ENCODE measurements at places on chromosomes 16 and 17. TPM values are rescaled to one million over a fixed set of nuclear protein-coding genes. Genes with fewer than 3 reads are reported as not detected.
A peak's percentile ranks its signal among the peaks of the same experiment; 100 is the strongest.

GRCh38 chr17:32458371-32458770 is 14.1 kb downstream of the PSMD11 start:
- H3K4me3 ChIP-seq: no peak overlapping the region
- H3K27me3 ChIP-seq: no peaks in the 10 kb centered on the region
- no peak overlapping the region for H3K27ac ChIP-seq
- no peaks in the 10 kb centered on the region for H3K4me1 ChIP-seq
- peaks cover 61% of the 10 kb centered on the region for H3K36me3 ChIP-seq

- H3K4me3 ChIP-seq: no peak overlapping the region
- H3K4me1 ChIP-seq: no peaks in the 10 kb centered on the region
- no peaks in the 10 kb centered on the region for H3K36me3 ChIP-seq
- no peaks in the 10 kb centered on the region for H3K27me3 ChIP-seq
Observed at GRCh38 chr16:73015612-73016487, 32.1 kb downstream of the ZFHX3 start.

DNA sequence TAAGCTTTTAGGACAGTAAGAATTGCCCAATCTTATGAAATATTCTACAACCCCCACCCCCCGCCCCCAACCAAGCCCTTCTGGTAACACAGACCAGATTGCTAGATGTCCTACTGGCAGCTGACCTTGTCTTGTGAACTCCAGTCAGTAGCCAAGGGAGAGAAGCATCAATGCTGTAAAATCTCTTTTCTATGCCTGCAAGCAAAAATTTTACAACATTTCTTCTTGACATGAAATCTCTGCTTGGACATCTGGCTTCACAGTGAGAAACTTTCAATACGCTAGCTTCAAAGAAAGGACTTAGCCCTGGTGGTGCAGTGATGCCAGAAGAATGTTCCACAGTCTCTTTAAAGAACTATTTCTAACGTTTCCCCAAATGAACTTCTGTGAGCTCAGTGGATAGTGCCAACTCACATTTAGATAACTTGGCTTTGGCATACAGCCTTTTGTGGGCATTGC is 169.3 kb upstream of the AXIN2 start:
- no peak for DNase-seq
- H3K4me3 ChIP-seq: no peak overlapping the region
- H3K36me3 ChIP-seq: no peaks in the 10 kb centered on the region
- no peak overlapping the region for H3K27ac ChIP-seq

- H3K27ac ChIP-seq: no peak overlapping the region
- peaks cover 20% of the 10 kb centered on the region for H3K4me1 ChIP-seq
- H3K4me3 ChIP-seq: no peak overlapping the region
- H3K27me3 ChIP-seq: no peaks in the 10 kb centered on the region
Observed at GRCh38 chr17:50475362-50475761, 3.3 kb upstream of the RSAD1 start.

GRCh38 chr16:361872-362701 is 8.3 kb downstream of the MRPL28 start:
- peaks cover 2% of the 10 kb centered on the region for H3K36me3 ChIP-seq
- H3K4me3 ChIP-seq: no peak overlapping the region
- peak; percentile 71 for DNase-seq
- H3K27me3 ChIP-seq: no peaks in the 10 kb centered on the region
- no peak overlapping the region for H3K27ac ChIP-seq

DNA sequence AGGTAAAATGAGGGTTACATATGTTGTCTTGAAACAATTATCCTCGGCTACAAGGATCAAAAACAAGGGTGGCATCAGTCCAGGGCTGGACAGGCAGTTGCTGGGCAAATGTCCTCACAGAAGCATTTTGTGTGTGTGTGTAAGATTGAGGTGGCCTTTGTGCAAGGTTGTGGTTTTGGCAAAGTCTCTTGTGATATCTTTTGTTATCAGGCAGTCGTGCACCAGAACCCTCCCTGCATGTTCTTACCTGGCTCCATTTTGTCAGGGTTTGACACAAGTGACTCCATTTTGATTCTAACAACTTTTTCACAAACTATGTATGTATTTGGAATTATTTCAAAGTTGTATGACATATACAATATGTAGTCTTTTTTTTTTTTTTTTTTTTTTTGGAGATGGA is 20.0 kb downstream of the CHAD start:
- DNase-seq: no peak
- H3K27me3 ChIP-seq: no peaks in the 10 kb centered on the region
- no peak overlapping the region for H3K27ac ChIP-seq

GRCh38 chr17:79606487-79607281 is 4.2 kb downstream of the RBFOX3 start:
- no peaks in the 10 kb centered on the region for H3K36me3 ChIP-seq
- H3K27me3 ChIP-seq: peaks cover 6% of the 10 kb centered on the region
- no peak overlapping the region for H3K27ac ChIP-seq
- DNase-seq: no peak
- no peaks in the 10 kb centered on the region for H3K4me1 ChIP-seq

DNA sequence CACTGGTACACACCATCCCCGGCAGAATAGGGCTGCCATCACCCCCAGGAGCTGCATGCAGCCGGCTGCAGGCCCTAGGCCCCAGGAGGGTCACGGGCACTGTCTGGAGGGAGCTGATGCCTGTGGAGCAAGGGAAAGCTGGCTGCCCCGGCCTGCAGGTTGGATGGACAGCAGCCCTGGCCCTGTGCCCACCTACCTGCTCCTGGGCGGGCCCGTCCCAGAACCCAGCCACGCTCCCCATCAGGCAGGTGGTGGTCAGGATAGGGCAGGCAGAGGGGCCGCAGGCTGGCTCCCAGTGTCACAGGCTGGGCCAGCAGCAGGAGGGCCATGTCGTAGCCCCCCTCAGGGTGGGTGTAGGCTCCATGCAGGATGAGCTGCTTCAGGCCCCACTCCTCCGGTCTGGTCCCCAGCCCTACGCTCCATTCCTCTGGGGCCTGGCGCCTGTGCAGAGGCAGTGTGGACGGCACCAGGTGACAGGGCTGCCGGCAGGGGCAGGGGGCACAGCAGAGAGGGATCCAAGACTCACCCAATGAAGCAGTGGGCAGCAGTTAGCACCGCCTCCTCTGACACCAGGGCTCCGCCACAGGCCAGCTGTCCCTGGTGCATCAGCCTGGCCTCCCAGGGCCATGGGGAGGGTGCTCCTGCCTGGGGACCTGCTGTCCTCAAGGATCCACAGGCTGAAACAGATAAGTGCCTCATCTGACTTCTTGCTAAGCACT is 4.0 kb downstream of the PRSS53 start:
- no peak overlapping the region for H3K27ac ChIP-seq
- H3K4me1 ChIP-seq: no peaks in the 10 kb centered on the region
- DNase-seq: no peak
- H3K36me3 ChIP-seq: peaks cover 22% of the 10 kb centered on the region
- H3K27me3 ChIP-seq: no peaks in the 10 kb centered on the region

- no peak overlapping the region for H3K27ac ChIP-seq
- no peak overlapping the region for H3K4me3 ChIP-seq
- H3K4me1 ChIP-seq: no peaks in the 10 kb centered on the region
- H3K36me3 ChIP-seq: no peaks in the 10 kb centered on the region
- H3K27me3 ChIP-seq: no peaks in the 10 kb centered on the region
Observed at GRCh38 chr16:75763204-75763603, 36.9 kb upstream of the CPHXL start.

GRCh38 chr16:30947541-30947858 is 1.4 kb upstream of the ORAI3 start:
- peaks cover 3% of the 10 kb centered on the region for H3K36me3 ChIP-seq
- peaks cover 9% of the 10 kb centered on the region for H3K4me1 ChIP-seq
- DNase-seq: no peak
- no peak overlapping the region for H3K27ac ChIP-seq
- no peak overlapping the region for H3K4me3 ChIP-seq

DNA sequence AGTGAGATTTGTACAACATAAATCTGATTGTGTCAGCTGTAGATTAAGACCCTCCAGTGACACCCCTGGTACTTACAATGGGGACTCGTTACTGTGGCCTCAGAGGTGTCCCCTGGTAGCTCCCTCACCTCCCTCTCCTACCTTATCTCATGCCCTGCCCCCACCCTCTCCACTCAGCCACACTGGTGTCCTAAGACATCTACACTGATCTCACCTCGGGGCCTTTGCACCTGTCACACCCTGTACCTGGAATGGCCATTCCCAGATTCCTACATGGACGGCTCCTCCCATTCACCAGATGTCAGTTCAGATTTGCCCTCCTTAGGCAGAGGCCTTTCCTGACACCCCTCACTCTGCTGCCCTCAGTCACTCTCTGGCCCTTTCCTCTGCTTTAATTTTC is 319.3 kb downstream of the CPPED1 start:
- H3K4me3 ChIP-seq: no peak overlapping the region

DNA sequence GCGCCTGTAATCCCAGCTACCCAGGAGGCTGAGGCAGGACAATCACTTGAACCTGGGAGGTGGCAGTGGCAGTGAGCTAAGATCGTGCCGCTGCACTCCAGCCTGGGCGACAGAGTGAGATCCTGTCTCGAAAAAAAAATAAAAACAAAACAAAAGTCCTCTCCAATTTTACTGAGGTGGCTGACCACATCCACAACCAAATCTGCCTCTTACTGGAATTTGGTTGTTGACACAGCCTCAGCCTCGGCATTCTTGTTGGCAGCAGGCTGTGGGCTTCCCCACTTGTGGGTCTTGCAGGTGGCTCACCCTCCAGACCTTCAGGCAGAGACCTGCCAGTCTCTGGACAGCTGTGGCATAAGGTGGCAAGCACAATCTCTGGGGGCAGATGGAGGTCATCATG is 15.6 kb downstream of the B4GALNT2 start:
- peaks cover 25% of the 10 kb centered on the region for H3K27me3 ChIP-seq
- no peak for DNase-seq
- no peak overlapping the region for H3K27ac ChIP-seq
- H3K36me3 ChIP-seq: no peaks in the 10 kb centered on the region
- no peaks in the 10 kb centered on the region for H3K4me1 ChIP-seq

- no peak overlapping the region for H3K27ac ChIP-seq
- H3K4me1 ChIP-seq: no peaks in the 10 kb centered on the region
- H3K27me3 ChIP-seq: no peaks in the 10 kb centered on the region
- no peaks in the 10 kb centered on the region for H3K36me3 ChIP-seq
Observed at GRCh38 chr17:14245002-14245401, 8.3 kb upstream of the CDRT15 start.

- peak overlapping the region; percentile 61 for H3K27ac ChIP-seq
- no peaks in the 10 kb centered on the region for H3K27me3 ChIP-seq
- no peak for DNase-seq
Observed at GRCh38 chr16:80996688-80997138, 10.0 kb downstream of the CMC2 start.

SERPINF2 gene
- total RNA-seq: 1.3 TPM

SPN gene
- 161 TPM for total RNA-seq

CRYM gene
- 0.23 TPM for total RNA-seq

PRR11 gene
- 1.8 TPM for total RNA-seq

NGFR gene
- total RNA-seq: 0.28 TPM

All from T-cell (primary cell).